ENCODE measurements at places on chromosomes 12 and 14.

GRCh38 chr14:74018174-74018585 is 908 bp downstream of the ENTPD5 start:
- no peak for DNase-seq

DNA sequence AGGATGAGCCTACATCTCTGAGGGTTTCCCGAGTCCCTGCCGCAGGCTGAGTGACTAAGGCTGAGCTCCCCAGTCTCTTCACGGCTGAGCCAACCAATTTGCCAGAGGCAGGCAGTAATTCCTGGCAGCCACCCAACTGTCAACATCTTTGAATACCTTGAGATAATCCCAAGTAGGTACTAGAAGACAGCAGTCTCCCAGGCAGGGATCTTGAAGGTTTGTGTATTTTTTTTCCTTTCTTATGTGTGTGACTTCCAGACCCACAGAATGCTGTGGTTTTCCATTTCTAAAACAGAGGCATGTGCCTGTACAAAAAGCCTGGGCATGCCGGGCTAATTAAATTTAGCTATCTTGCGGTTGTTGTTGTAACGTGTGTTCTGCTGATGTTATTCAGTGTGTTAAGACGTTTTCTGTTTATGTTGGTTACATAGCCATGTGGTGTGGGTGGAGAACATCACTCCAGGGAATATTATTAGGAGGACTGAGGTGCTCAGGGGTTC is 155.5 kb downstream of the ANO2 start:
- DNase-seq, result no peak

DNA sequence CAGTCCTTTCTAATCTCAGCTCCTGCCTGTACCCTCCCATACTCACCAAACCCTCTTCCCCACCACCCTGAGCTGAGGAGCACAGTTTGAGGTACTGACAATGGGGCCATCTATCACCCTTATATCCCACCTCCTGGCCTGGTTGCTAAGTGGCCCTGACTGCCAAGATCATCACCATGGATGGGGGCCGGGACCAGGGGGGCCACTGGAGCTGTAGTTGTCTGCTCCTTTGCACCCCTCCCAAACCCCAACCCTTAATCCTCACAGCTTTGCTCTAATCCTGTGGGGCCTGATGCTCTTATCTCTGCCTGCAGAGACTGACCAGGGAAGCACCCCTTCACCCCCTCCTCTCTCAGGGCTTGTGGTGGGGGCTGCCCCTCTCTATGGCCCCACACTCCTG is 395 bp upstream of the GNB3 start:
- no peak for DNase-seq

- DNase-seq, result no peak
Measured at GRCh38 chr12:32087306-32087705, 19.3 kb upstream of the BICD1 start.

GRCh38 chr12:117361905-117362304 is 479 bp upstream of the NOS1 start:
- no peak for DNase-seq

DNA sequence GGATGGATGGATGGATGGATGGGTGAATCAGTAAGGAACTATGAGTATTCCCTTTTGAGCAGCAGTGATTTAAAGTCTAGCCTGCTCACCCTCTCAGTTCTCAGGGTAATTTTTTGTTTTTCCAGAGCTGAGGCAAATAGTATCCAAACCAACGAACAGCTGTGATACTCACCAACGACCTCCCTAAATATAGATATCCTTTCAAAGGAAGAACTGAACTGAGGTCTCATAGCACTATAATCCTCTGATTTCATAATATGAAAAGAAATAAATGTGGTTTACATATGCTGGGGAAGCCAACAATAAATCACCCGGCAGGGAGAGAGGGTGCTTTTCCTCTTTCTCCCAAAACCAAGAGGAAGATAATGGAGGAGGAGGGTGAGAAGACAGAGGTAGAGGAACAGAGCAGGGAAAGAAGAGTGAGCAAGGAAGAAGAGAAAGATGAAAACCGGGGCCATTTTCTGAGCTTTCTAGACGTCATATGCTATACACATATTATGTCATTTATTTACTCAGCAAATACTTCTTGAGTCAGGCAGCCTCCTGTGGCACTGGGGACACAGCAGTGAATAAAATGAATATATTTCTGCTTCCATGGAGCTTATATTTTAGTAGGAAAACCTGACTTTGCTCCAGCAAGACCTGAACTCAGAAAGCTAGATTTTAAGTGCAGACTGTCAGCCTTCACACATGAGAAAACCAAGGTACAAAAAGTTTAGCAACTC is 710.7 kb upstream of the TBX3 start:
- no peak for DNase-seq

DNA sequence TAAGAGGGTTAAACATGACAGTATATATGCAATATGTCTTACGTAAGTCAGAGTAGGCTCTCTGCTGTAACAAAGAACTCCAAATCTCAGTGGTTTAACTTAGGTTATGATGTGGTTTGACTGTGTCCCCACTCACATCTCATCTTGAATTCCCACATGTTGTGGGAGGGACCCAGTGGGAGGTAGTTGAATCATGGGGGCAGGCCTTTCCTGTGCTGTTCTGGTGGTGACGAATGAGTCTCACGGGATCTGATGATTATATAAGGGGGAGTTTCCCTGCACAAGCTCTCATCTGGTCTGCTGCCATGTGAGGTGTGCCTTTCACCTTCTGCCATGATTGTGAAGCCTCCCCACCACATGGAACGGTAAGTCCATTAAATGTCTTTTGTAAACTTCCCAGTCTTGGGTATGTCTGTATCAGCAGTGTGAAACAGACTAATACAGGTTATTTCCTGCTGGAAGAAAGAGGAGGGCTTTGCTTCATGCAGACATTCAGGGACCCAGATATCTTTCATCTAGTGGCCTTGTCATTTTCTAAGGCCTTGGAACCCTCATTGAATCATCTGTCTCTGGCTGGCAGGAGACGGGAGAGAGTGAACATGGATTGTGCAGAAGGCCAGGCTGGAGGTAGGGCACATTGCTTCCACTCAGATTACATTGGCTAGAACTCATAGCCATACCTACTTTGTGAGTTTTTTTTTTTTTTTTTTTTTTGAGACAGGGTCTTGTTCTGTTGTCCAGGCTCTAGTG is 96.1 kb downstream of the CRADD start:
- no peak for DNase-seq

DNA sequence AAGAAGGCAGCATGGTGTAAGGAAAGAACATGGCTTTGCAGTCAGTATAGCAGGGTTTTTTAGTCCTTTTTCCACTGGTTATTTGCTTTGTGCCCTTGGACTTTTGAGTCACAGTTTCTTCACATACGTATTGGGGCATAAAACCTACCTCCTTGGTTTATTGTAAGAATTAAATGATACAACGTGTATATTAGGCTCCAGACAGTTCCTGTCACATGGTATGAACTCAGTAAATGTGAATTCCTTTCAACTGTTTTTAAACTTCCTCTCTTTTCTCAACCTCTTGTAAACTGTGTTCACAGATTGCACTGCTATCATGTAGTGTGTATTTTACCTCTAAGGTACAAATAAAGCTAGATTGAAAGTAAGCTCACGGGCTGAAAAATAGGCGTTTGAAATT is 29.5 kb downstream of the MSRB3 start:
- DNase-seq, result no peak

- no peak for DNase-seq
Measured at GRCh38 chr14:42001431-42001830, 394.8 kb downstream of the LRFN5 start.

DNA sequence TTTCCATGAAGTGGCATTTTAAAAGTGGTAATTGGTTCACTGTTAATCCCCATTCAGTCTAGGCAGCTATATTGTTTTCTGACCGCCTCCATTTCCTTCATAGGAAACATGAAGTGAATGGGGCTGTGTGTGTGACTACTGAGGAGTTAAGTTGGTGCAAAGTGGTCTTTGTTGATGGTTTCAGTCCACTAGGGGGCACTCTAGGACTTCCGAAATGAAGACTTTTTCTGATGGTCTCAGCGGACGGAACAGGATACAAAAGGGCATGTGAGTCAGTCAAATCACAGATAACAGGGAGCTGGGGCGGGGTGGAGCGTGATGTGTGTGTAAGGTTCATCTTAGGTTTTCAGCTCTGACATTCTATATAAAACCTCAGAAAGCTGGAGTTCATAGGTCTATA is 240.1 kb upstream of the OR4E1 start:
- DNase-seq, result peak; percentile 75

DNA sequence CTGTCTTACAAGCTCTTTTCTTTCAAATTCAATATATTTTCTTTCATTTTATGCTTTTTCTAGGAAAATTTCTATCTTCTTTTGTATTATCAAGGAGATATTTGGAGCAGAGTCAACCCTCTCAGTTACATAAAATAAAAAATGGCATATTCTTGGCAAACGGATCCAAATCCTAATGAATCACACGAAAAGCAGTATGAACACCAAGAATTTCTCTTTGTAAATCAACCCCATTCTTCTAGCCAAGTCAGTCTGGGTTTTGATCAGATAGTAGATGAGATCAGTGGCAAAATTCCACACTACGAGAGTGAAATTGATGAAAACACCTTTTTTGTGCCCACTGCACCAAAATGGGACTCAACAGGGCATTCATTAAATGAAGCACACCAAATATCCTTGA is 20.6 kb downstream of the PIK3C2G start:
- DNase-seq, result peak; percentile 79

DNA sequence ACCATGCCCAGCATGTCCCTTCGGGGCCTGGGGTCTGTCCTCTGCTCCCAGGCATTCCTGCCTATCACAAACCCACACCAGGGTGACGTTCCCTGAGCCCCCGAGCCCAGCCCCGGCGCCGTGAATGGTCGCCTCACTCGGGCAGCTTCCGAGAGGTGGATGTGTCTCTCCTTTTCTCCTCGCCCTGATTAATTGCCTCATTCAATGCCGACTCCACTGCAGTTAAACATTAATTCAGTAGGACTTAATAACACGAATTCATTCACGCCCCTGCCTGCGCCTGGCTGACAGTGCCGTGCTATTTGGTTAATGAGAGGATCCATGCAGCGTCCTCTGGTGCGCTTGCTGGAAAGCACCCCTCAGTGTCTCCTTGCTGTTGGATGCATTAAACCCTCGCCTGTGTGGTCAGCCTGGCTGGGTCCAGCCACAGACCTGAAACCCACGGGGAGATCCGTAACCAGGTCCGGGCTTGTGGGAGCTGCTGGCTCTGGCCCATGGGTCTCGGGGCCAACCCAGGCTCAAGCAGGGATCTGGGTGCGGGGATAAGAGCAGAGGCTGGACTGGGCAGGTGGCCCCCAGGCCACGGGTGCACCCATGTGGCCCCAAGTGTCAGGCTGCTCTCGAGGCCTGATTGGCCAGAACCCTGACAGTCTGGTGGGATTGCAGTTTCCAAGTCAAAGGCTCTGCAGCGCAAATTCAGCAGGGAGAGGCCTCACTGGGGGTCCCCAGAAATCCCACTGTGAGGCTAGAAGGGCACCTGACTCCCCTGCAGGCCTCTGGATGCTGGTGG is 55.4 kb downstream of the FBRSL1 start:
- DNase-seq, result no peak

DNA sequence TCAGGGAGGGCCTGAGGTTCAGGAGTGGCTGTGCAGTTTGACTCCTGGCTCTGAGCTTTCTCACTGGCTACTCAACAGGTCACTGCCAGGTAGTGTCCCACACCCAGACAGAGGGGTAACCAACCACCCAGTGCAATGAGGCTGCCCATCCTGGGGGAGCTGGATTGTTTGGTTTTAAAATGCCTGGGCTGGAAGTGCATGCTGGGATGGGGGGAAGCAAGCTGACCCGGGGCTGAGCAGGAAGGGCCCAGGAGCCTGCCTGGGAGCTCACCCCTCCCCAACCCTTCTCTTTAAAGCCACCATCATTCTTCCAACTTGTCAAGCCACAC is 12.6 kb upstream of the ABHD12B start:
- DNase-seq, result no peak

DNA sequence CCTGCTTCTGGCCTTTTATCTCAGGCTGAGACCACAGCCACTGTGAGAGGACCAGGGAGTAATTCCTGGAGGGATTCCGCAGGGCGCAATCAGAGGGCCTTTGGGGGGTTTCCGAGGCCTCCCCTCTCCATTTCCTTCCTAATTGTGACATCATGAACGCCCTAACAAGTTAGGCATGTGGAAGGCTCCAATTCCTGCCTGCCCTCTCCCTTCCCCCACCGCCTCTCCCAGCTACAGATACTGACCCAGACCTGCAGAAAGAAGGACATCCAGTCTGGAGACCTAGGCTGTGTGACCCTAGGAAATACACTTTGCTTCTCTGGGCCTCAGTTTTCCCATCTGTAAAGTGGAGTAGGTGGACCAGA is 637.9 kb downstream of the MED13L start:
- no peak for DNase-seq

- DNase-seq, result no peak
Measured at GRCh38 chr14:96238676-96239265, 17.2 kb upstream of the BDKRB1 start.

DNA sequence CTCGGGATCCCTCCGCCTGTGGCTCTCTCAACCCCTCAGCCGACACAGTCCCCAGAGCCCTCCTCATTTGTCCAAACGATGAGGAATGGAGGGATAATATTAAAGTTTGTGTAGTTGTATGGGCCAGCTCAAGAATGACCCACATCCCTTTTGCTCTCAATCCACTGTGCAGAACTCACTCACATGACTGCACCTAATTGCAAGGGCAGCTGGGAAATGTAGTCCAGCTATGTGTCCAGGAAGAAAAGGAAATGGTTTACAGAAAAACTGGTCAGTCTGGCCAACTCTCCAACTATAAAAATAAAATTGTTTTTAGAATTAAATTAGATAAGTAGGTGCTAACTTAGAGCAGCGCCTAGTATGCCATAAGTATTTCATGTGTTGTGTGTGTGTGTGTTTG is 66.6 kb downstream of the GALNT8 start:
- DNase-seq, result no peak

DNA sequence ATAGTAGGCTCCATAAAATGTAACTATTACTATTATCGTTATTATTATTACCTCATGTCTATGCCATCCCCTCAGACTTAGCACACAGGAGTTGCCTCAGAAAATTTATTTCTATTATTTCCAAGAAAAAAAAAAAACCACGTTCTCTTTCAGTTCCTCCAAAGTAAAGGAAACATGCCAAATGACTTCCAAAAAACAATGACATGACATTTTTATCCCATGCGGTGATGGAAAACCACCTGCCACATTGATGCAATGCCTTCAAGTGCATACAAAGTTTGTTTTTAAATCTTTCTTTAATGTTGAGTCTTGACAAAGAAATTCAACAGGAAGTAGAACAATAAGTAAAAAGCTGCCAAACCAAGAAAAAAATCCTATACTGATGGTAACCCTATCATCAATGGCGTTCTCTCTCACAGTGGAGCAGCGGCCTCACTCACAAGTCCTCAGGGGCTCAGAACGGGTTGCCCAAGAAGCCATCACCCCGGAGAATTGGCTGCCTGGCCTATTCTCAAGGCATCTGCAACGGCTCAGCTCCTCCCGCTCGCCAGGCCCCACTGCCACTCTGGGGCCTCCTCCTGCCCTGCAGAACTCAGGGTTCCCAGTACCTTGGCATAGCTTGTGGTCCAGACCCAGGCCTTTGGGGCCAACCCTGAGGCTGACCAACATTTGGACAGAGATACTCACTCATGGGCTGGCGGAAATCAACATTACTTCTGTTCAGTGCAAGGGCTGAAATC is 51.9 kb downstream of the SERPINA3 start:
- DNase-seq, result no peak
